Tibial nerve (tissue), 4 donors: ENCODE measurements at places on chromosomes 5 and 9. TPM values are rescaled to one million over a fixed set of nuclear protein-coding genes. Genes with fewer than 3 reads are reported as not detected.

DNA sequence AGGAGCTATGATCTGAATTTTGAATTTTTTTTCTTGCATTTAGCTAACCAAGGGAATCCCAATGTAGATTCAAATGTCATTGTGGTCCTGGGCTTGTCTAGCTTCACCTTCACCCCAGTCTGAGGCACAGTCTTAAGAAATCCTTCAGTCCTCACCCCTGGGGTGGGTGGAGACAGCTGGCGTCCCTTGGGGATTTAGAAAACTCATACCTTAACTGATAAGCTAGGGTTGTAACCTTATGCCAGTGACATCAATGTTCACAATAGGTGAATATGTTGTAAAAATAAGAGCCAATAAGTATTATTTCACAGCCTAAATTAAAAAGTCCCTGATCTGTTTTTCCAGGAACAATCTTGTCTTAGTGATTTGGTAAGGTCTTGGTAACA is 4.6 kb downstream of the ISOC1 start:
- no peak overlapping the region for H3K27ac ChIP-seq
- H3K4me3 ChIP-seq: no peak overlapping the region
- DNase-seq: no peak
- H3K36me3 ChIP-seq: no peaks in the 10 kb centered on the region
- H3K27me3 ChIP-seq: no peaks in the 10 kb centered on the region

- H3K4me1 ChIP-seq: peaks cover 11% of the 10 kb centered on the region
- no peaks in the 10 kb centered on the region for H3K36me3 ChIP-seq
- DNase-seq: no peak
- H3K27me3 ChIP-seq: no peaks in the 10 kb centered on the region
- no peak overlapping the region for H3K4me3 ChIP-seq
Observed at GRCh38 chr5:122295138-122295537, 16.9 kb upstream of the SNCAIP start.

DNA sequence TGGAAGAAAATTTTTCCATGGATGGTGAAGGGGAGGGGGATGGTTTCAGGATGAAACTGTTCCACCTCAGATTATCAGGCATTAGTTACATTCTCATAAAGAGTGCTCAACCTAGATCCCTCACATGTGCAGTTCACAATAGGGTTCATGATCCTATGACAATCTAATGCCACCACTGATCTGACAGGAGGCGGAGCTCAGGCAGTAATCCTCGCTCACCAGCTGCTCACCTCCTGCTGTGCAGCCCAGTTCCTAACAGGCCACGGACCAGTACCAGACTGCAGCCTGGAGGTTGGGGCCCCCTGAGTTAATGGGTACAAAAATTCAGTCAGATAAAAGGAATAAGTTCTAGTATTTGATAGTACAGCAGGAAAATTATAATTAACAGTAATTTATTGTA is 337.2 kb downstream of the NPR3 start:
- no peaks in the 10 kb centered on the region for H3K36me3 ChIP-seq
- no peak overlapping the region for H3K4me3 ChIP-seq
- H3K27ac ChIP-seq: no peak overlapping the region
- H3K4me1 ChIP-seq: no peaks in the 10 kb centered on the region
- H3K27me3 ChIP-seq: no peaks in the 10 kb centered on the region

Gene SLC34A1
- total RNA-seq: not detected
